ENCODE measurements at places on chromosomes 11 and 22.

DNA sequence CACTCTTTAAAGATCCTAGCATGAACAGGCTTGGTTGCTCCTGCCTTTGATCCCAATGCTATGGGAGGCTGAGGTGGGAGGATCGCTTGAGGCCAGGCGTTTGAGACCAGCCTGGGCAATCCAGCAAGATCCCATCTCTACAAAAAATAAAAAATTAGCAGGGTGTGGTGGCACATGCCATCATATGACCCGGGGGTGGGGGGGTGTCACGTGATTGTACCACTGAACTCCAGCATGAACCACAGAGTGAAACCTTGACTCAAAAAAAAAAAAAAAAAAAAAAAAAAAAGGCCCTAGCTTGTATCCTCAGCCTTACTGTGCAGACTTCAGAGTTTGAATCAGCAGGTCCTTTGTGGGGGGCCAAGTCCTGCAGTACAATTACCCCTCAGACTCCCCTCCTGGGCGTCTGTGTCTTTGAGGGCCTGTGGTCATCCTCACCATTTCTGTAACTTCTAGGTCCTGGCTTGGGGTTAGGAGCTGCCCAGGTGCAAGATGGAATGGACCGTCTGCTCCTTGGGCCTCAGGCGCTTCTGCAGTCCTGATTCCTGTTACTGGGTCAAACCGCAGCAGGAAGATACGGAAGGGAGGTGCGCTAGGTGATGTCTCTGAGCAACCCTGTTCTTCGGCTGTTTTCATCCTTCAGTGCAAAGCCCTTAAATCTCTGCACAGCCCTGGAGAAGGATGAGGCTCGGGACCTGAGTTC, 208.1 kb downstream of the CTTN start:
- no peak for DNase-seq

GRCh38 chr11:95229199-95229992, 1.6 kb downstream of the SESN3 start:
- peak; percentile 80 for DNase-seq

DNA sequence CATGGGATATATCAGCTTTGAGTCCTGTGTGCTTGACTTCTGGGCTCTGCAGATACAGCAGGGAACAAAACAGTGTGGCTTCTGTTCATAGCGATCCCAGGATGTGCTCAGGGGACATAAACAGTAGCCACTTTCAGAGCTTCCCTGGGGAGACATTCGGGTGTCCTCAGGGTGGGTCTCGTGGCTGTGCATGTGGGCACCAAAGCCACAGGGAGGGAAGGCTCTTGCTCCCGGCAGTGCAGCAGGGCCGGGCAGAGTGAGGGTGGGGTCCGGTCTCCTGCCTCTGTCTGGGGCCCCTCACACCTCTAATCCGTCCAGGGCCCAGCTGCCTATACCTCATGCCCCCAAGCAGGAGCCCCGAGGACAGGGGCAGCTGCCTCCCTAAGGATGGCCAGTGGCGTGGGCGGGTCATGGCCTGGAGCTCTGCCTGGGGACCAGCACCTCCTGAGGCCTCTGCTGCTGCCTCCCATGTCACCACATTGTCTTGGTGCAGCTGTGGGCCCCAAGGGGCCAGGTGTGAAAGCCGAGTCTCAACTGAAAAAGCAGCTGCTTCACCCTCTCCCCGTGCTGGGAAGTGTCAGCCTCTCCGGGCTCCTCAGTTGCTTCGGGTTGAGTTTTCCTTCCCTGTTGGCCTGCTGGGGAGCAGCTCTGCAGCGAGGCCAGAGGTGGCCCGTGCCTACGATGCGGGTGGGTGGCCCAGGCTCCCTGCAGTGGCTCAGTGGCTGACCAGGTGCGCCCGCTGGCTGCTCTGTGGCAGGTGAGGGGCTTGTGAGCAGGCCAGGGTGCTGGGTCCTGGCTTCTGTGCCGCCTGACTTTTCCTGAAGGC, 3.8 kb downstream of the TPCN2 start:
- DNase-seq: no peak

DNA sequence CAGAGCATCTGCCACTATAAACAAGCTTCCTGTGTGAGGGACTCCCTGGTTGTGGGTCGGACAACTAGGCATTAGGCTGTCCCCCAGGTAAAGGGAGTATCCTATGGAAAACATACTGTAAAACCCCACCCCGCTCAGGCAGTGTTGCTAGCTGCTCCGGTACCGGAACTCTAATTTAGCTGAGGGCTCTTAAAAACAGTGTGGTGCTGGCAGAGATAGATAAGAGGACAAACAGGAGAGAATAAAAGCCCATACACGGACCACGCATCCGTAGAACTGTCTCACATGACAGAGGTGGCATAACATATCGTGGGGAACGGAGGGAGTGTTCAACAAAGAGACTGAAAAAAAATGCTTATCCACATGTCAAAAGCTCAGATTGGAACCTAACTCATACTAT, 3.4 kb upstream of the MOGAT2 start:
- DNase-seq: no peak

DNA sequence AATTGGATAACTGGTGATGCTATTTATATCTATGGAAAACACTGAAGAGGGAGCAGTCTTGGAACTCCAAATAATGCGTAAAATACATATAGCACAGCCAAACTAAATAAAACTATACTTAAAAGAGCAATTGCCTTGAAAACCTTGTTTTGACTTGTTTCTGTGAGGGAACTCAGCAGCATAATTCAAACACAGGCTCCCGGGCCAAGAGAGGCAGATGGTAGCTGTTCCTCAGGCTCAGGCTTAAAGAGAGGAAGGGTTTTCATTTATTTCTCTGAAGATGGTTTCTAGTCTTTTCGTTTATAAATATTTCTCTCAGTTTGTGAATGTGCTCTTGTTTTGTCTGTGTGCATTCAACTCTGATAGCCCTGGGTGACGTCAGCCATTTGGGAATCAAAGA, 82.4 kb downstream of the FANCF start:
- DNase-seq: no peak

- DNase-seq: peak; percentile 68
These were observed 89.8 kb upstream of the PARVA start for GRCh38 chr11:12287374-12288211.

- DNase-seq: no peak
These were observed at the start of gene RIC3 for GRCh38 chr11:8168485-8169257. Gene RIC3 (minus strand): TSS chr11:8169025. CDS start chr11:8168989, 36 bp downstream.

DNA sequence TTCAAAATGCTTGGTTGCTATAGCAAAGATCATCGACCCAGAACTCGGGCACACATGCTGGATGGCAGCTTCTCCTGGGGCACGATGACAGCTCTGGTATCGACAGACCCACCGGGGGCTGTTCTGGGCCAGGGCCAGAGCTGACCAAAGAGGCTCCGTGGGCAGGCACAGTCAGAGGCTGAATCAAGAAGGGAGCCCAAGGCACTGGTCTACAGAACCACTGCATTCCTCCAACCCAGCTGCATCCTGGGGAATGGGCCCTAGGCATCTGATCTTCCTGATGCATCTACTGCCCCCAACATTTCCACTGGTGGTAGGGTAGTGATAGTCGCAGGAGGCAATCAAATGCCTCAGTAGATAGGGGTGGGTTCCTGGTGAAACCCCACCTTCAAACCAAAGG, 470.3 kb downstream of the TBC1D22A start:
- no peak for DNase-seq

DNA sequence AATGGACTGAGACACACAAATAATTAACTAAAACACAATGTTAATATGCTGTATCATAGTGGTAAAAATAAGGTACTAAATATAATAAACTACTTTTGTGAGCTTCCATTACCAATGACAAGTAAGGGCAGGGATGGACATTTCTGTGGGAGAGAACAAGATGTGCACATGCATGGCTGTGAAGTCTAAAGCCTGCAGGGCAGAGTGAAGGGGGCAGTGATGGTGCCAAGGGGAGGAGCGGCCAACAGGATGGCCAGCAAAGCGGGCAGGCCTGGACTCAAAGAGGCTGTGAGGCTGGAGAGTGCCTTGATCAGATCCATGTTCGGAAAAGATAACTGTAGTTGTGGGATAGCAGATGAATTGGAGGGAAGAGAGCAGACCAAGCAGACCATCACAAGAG, 12.5 kb downstream of the DESI1 start:
- no peak for DNase-seq

- DNase-seq: peak; percentile 67
These were observed 3.7 kb upstream of the RPS6KA4 start for GRCh38 chr11:64355078-64355940.

DNA sequence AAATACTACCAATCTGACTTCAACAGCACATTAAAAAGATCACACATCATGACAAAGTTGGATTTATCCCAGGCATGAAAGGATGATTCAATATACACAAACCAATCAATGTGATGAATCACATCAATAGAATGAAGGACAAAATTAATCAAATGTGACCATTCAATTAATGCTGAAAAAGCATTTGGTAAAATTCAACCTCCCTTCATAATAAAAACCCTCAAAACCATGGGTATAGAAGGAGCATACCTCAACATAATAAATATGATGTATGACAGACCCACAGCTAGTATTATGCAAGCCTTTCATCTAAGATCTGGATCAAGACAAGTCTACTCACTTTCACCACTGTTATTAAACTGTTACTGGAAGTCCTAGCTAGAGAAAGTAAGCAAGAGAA, 921.7 kb upstream of the RAG2 start:
- no peak for DNase-seq

- peak; percentile 44 for DNase-seq
These were observed 48.5 kb downstream of the GGTLC2 start for GRCh38 chr22:22692707-22693530.

GRCh38 chr22:22357024-22357883, 112.7 kb downstream of the VPREB1 start:
- DNase-seq: peak; percentile 92

DNA sequence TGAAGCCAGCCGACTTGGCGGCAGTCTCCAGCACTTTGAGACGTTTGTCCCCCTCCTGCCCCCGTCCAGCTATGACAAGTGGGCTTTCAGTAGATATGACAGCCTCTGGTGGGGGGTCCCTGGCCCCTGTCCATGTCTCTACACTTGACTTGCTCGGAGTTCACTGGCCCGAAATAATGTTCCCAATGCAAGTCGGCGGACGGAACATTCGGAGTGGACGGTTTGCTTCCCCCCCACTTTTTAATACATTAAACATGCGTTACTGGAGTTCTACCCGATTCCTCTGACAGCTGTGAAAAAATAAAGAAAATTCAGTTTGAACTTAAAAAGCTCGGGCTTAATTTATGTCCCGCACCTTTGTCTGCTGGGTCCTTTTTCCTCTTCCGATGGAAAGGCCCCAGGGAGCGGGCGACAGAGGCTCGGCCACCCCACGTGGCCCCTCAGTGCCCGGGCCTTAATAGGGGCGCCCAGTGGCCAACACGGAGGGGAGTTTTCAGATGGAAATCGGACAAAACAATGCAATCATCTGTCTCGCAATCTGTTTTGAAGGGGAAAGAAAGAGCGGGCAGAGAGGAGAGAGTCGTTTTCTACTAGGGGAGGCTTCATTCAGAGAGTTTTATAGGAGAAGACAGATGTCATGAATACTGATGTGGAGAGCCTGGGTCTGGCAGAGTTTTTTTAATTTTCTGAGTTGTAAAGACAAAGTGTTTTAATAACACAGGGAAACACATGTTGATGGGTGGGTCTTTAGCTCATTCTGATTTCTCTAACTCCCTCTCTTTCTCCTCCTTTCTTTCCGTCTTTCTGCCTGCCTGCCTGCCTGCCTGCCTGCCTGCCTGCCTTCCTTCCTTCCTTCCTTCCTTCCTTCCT, 50.2 kb downstream of the SMIM38 start:
- DNase-seq: no peak

GRCh38 chr11:106415510-106415909, 338.0 kb downstream of the AASDHPPT start:
- DNase-seq: no peak

DNA sequence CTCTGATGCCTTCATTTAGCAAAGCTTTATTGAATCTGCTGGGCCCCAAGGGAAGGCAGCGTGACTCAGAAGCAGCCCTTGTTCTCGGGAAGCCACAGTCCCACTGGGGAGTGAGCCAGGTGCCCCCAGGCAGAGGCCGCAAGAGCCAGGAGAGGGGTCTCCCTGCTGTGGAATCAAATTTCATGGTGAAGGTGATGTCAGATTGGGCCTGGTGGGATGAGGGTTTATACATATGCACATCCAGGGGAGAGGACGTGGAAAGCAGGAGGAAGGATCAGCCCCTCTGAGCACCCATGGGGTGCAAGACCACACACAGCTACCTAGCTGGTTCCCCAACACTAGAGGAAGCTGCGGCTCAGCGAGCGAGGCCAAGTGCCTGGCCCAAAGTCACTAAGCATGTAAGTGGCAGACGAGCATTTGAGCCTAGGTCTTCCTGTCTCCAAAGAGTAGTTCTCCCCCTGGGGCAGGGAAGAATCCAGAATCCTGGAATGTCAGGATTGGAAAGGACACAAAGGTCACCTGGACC, 2.0 kb downstream of the SYNGR1 start:
- DNase-seq: no peak

DNA sequence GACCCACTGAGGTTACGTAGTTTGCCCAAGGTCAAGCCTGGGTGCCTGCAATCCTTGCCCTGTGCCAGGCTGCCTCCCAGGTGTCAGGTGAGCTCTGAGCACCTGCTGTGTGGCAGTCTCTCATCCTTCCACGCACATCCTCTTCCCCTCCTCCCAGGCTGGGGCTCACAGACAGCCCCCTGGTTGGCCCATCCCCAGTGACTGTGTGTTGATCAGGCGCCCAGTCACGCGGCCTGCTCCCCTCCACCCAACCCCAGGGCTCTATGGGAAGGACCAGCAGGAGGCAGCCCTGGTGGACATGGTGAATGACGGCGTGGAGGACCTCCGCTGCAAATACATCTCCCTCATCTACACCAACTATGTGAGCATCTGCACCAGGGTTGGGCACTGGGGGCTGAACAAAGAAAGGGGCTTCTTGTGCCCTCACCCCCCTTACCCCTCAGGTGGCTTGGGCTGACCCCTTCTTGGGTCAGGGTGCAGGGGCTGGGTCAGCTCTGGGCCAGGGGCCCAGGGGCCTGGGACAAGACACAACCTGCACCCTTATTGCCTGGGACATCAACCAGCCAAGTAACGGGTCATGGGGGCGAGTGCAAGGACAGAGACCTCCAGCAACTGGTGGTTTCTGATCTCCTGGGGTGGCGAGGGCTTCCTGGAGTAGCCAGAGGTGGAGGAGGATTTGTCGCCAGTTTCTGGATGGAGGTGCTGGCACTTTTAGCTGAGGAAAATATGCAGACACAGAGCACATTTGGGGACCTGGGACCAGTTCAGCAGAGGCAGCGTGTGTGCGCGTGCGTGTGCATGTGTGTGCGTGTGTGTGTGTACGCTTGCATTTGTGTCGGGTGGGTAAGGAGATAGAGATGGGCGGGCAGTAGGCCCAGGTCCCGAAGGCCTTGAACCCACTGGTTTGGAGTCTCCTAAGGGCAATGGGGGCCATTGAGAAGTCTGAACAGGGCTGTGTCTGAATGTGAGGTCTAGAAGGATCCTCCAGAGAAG, 1.6 kb downstream of the GSTP1 start:
- DNase-seq: no peak

Data from tongue (tissue), 3 donors.